ENCODE measurements at places on chromosomes 13 and 19.

- H3K4me3 ChIP-seq: no peak overlapping the region
- no peak overlapping the region for H3K27ac ChIP-seq
- H3K27me3 ChIP-seq: no peaks in the 10 kb centered on the region
These were observed 149.1 kb downstream of the KLF12 start for GRCh38 chr13:73984949-73985691.

- no peaks in the 10 kb centered on the region for H3K36me3 ChIP-seq
- peak overlapping the region; percentile 39 for H3K27ac ChIP-seq
- no peak overlapping the region for H3K4me3 ChIP-seq
- peak; percentile 41 for DNase-seq
These were observed 58.3 kb upstream of the MEDAG start for GRCh38 chr13:30847650-30848307.

DNA sequence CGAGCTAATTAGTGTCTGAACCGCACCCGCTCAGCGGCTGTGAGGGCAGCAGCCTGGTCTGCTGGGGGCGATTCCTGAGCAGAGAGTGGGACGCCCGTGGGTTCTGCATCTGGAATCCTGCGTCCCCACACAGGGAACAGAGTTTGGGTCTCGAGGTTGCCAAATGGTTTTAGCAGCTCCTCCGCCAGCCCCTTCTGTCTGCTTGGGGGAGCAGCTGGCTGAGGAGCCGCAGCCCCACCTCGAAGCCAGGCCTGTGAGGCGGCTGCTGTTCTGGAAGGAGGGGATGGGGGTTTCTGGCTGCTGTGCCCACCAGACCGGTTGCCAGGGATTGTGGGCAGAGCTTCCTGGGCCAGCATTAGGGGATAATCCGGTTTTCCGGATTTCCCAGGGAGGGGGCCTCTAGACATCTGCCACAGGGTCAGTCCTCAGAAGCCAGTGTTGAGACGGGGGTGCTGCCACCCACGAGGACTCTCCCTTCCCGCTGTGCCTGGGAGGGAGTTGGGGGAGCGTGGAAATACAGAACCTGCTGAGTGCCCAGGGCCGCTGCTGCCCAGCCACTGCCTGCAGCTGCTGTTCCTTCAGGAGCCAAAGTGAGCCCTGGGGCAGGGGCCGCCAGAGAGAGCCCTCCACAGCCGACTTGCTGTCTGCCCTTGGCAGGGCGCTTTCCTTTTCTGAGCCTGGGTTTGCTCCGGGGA lies 2.0 kb downstream of the CDC34 start:
- H3K36me3 ChIP-seq: peaks cover 21% of the 10 kb centered on the region
- peak overlapping the region; percentile 98 for H3K27ac ChIP-seq

GRCh38 chr13:50106559-50106958 lies 91.3 kb downstream of the KCNRG start:
- DNase-seq: no peak
- H3K4me1 ChIP-seq: peaks cover 23% of the 10 kb centered on the region
- H3K36me3 ChIP-seq: no peaks in the 10 kb centered on the region
- H3K27me3 ChIP-seq: no peaks in the 10 kb centered on the region
- H3K4me3 ChIP-seq: no peak overlapping the region

- H3K4me1 ChIP-seq: no peaks in the 10 kb centered on the region
- no peaks in the 10 kb centered on the region for H3K36me3 ChIP-seq
- no peaks in the 10 kb centered on the region for H3K27me3 ChIP-seq
- H3K4me3 ChIP-seq: no peak overlapping the region
These were observed 15.5 kb upstream of the ZNF112 start for GRCh38 chr19:44371815-44372480.

DNA sequence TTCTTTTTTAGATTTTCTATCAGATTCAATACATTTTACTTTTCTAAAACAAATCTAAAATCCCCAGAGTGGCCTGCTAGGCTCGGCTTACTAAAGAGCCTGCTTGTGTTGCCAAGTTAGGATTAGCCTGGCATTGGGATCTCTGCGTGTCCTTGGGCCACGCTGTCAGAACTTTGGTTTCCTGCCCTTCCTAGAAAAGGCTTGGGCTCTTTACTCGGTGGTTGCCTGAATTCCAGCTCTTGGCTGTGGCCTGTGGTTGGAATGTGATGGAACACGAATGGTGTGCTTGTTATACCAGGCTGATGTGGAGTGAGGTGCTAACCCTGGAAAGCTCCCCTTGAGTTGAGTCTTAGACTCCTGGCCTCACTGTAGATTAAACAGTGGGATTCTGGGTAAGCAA lies 8.5 kb downstream of the SPATA13 start:
- H3K36me3 ChIP-seq: no peaks in the 10 kb centered on the region
- H3K27me3 ChIP-seq: no peaks in the 10 kb centered on the region
- no peak overlapping the region for H3K4me3 ChIP-seq
- H3K4me1 ChIP-seq: no peaks in the 10 kb centered on the region
- H3K27ac ChIP-seq: no peak overlapping the region
- DNase-seq: no peak

DNA sequence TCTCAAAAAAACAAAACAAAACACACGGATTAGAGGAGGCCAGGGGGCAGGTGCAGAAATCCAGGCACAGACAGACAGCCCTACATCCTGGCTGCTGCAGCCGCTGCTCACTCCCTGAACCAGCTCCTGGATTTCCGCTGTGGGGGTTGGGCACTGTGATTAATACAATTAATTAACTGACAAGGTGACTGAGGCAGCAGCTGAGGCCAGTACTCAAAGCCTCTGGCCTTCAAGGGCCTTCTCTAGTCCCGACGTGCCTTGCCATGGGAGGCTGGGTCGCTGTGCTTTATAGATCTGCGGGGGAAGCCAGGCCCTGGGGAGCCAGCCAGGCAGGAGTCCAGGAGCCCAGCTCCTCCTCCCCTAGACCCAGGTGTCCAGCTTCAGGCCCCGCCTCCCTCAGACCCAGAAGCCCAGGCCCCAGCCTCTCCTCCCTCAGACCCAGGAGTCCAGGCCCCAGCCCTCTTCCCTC lies 4.6 kb downstream of the NECTIN2 start:
- no peak for DNase-seq
- no peak overlapping the region for H3K4me3 ChIP-seq
- no peaks in the 10 kb centered on the region for H3K27me3 ChIP-seq
- H3K4me1 ChIP-seq: peaks cover 11% of the 10 kb centered on the region
- no peaks in the 10 kb centered on the region for H3K36me3 ChIP-seq
